RWPE1 (cell line): ENCODE measurements at places on chromosomes 6 and 20.

DNA sequence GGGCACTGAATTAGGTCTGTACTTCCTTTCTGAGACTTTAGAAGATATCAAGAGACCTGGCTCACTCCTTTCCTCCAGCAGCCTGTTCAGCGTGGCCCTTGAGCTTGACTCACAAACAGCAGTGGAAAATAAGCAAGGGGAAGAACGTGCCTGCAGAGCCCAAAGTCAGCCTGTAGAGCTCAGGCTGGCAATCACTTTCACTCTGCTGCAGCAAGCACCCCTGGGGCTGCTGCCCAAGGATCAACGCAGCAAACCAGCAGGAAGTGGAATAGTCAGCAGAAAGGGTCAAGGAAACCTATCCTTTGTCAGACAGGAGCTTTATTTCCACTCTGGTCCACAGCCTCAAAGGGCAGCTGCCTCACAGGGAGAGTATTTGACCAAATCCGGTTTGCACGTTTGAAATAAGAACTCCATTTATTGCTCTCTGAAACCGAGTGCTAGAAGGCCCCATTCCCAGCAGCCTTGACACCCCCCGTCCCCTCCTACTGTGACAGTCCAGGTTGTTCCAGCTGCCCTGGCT lies 77.4 kb downstream of the PRDM1 start:
- DNase-seq, result no peak

GRCh38 chr6:157215717-157216116 lies 107.6 kb downstream of the TMEM242 start:
- no peak for DNase-seq

GRCh38 chr6:137268911-137269310 lies 49.7 kb upstream of the IFNGR1 start:
- DNase-seq, result no peak

DNA sequence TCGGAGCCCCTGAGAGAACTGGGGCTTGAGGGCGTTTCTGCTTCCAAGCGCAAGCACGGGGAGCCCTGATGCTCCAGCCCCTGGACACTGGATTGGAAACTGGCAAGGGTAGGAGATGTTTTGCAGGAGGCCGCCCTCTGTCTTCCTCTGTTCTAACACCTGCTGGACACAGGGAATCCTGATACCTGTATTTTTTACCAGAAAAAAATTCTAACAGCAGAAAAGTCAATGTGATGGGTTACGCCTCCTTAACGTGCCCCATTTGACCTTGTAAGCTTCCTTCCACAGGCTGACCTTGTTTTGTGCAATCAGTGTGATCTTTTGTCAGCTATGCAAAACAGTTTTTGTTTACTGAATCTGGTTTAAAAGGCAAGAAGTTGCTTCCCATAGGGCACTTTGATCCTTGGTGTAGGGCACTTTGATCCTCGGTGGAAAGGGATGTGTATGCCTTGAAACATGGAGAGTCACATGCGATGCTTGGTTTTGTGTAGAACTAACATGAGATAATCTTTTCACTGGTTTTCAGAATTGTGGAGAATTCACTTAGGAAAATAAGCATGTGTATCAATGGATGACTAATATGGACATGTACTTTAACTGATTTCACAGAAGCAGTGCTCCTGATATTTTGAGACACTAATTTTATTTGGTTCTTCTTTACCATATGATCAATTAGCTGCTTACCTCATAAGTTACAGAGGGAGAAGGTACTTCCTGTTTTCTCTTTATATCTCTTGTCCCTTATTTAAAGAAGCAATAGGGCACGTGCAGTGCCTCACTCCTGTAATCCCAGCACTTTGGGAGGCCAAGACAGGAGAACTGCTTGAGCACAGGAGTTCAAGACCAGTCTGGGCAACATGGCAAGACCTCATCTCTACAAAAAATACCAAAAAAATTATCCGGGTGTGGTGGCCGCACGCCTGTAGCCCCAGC lies 59.9 kb upstream of the MAP3K4 start:
- no peak for DNase-seq

DNA sequence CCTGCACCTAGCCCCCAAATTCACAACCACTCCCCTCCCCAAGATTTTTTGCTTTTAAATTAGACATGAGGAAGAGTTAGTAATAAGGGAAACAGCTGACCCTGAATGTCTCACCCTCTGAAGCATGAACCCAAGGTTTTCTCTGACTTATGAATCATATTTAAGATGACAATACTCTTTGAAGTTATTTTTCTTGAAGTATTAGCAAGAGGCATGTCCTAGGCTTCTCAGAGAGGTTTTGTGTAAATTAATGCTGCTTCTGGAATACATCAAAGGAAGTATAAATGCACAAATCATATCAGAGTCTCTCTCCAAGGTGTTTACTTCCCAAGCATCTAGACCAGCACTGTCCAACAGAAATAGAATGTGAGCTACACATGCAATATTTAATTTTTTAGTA lies 408.1 kb upstream of the MARCKS start:
- peak; percentile 19 for DNase-seq

DNA sequence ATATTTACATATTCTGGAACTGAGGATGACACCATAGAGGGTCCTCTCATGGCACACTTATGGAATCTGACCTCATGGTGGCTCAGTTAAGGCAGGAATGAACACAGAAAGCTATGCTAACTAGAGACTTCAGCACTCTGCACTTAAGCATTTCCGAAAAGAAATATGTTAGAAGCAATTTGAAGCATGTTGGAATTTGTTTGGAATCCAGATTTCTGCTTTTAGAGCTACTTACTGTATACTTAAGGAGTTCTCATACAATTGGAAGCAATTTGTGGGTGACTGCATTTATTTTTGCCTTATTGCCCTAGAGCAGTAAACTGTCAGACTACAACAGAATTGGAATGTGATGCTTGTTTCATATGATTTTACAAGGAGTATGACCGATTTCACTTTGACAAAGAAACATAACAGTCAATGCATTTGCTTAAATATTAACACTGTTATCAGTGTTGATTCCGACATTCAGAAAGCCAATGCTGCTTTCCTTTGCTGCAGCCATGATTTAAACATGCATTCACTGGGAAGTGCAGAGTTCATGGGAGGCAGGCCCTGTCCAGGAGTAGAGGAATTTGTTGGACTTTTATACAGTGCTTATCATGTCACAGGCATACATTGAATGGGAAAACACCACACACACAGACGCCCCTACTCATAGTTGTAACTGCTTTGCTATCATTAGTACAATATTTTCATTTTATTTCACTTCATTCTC lies 244.4 kb downstream of the SAMD5 start:
- no peak for DNase-seq

- no peak for DNase-seq
Measured at GRCh38 chr6:167524261-167525111, 199.6 kb downstream of the TTLL2 start.

GRCh38 chr6:156154896-156155295 lies 622.3 kb upstream of the ARID1B start:
- DNase-seq, result peak; percentile 2

GRCh38 chr6:44650947-44651346 lies 263.4 kb downstream of the CDC5L start:
- DNase-seq, result no peak

- DNase-seq, result peak; percentile 26
Measured at GRCh38 chr6:116682334-116682712, 1.3 kb downstream of the KPNA5 start.
